Activated naive CD4-positive, alpha-beta T cell treated with Interleukin-2 at 50 U/mL for 16 hours (primary cell): ENCODE measurements at places on chromosomes 5 and 9.

DNA sequence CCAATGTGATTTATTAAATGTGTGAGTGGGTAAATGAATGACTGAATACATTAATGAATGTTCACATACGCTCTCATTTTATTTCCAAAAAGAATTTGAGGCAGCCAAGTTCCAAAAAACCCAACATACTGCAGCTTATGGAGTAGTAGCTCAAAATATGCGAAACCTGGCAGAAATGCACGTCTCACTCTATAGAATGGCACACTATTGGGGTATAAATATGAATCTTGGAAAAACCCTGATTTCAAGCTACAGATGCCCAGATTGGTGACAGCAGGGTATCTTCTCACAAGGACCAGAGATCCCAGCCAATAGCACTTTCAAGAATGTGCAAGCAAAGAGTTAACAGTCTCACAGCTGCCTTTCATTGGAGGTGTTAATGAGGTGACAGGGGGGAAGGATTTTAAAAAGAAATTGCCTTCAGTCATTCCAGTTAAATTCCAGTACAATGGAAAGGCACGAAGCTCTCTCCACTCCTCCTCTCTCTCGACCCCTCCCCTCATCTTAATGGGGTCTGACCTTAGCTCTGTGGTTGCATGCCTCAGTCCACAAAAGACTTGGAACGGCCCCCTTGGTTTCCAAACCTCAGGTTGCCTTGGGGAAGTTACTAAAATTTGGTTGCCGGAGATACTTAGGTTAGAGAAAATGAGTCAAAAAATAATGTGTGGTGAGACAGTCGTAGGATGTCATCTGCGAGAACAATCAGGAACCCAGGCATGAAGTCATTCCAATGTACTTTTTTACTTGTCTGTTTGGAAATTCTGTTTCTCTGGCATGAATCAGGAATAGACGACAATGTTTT lies 307.4 kb downstream of the NFIB start:
- no peak for DNase-seq

DNA sequence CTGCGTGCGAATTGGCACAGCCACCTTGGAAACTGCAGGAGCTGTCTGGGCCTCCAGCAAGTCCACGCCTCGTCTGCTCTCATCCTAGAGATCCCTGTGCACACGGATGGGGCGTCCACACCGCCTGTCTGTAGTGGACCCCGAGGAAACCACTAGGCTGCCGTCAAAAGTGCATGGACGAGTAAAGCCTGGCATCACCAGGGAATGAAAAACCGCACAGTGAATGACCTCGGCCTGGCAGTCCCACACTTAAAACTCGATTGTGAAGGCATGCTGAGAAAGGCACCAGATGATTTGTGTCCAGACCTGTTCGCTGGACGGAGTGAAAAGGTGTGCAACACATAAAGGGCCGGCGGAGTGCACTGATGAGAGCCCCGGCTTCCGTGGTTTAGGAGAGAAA lies 50.8 kb downstream of the MRPL36 start:
- DNase-seq, result no peak

DNA sequence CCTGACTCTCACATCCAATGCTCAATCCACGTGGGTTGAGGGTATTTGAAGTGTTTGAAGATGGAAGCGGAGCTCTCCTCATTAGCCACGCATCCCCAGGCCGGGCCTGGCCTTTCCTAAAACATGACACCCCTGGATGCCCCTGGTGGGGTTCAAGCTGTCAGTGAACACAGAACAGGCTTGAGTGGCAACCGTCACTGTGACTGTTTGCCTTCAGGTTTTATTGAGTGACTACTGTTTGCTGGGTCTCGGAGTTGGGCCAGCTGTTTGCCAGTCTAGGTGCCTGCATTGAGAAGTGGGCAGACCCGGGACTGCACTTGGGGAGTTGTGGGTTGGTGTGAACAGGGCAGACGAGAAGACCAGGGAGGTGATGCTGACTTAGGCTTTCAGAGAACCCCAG lies 7.8 kb upstream of the OLFM1 start:
- no peak for DNase-seq

- DNase-seq, result no peak
Measured at GRCh38 chr9:121499427-121500164, at the start of gene GGTA1. Gene GGTA1 (minus strand): TSS chr9:121499844. CDS start chr9:121467922, 31,922 bp downstream.

- no peak for DNase-seq
Measured at GRCh38 chr9:130898552-130898852, 1.9 kb upstream of the QRFP start.

GRCh38 chr5:8749556-8749955 lies 796.3 kb downstream of the SEMA5A start:
- DNase-seq, result no peak

DNA sequence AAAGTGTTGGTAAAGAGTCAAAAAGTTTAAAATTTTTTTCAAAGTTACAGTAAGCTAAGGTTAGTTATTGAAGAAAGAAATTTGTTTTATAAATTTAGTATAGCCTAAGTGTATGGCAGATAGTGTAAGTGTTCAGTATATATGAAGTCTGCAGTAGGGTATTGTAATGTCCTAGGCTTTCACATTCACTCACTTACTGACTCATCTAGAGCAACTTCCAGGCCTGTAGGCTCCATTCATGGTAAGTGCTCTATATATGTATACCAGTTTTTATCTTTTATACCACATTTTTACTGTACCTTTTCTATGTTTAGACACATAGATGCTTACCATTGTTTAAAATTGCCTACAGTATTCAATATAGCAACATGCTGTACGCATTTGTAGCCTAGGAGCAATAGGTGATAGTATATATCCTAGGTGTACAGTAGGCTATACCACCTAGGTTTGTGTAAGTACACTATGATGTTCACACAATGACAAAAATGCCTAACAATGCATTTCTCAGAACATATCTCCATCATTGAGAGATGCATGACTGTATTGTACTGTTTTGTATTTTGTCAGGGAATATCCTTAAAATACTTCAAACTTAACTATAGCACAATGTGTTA lies 38.5 kb downstream of the CYSTM1 start:
- DNase-seq, result no peak

DNA sequence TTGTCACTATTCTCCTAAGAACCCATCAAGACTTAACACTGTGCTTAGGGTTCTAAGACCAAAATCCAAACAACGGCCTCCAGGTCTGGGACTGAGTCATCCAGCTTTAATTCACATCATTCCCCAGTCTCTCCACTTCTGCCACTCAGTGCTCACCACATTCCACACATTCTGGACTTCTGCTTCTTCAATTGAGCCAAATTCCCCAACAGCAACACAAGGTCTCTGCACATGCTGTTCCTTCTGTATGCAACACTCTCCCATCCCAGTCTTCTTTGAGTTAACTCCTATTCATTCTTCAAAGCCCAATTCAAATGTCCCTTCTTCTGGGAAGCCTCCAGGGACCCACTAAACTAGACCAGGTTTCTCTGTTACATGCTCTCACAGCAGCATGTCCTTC lies 97.8 kb downstream of the GPR21 start:
- no peak for DNase-seq

GRCh38 chr5:161846746-161847145 lies 1.2 kb upstream of the GABRA1 start:
- no peak for DNase-seq

DNA sequence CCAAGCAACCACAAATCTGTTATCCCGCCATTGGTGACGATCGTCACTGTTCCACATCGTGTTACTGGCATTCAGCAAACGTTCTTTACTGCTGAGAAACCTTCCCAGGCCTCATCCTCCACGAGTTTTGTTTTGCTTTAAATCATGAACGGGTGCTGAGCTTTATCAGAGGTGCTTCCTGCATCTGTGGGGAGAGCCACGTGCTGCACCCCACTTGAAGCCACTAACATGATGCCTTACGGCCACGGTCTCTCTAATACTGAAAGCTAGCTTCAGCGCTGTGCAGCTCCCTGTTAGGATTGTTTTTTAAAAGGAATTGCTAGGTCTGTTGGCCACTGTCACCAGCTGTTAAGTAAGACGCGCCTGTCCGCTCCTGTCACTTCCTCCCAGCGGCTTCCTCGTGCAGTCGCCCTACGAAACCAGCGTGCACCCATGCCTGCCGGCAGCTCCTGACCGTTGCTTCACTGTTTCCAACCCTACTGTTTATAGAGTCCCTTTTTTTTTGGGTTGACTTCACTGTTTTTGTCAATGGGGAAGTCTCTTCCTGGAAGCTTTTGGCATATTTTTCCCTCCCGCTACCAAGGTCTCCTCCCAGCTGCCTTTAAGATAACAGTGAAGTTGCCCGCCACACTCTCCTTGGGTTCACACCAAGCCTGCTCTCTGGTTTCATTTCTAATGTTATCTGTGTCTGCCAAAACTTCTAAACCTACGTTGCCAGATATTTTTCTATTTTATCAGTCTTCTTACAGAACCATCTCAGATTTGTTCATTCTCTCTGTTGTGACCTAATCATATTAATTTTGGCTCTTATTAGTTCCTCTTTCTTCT lies 20.3 kb downstream of the LPCAT1 start:
- no peak for DNase-seq

DNA sequence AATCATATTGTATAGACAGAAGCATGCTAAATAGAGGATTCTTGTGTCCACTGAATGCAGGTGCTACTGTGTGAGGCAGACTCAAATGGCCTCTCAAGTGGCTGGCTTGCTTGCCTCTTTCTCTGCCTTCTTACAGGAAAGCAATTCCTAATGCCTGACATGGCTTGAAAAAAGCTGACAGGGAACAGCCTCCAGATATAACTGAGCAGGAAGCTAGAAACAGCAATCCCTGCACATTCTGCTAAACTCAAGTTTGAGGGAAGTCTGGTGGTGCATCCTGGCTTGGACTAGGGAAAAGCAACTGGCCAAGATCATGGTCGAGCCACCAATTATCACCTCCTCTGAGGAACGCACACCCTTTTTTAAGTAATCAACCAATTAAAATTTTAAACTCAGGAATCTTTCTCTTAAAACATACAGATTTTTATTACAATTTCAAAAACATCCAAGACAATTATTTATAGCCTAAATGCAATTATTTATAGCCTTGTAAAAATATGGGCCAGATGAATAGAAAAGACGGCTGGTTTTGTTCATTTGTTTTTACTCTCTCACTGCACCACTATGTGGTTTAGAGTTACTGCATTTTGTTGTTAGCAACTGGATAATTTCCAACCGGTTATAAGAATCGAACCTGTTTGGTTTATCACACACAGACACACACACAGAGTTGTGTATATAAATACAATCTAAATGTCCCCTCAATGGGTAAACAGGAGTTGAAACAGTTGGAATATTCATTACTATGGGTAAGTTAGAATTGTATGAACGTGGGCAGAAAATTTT lies 290.9 kb upstream of the ANKRD55 start:
- no peak for DNase-seq

- DNase-seq, result no peak
Measured at GRCh38 chr5:138180183-138180782, 1.4 kb downstream of the KIF20A start.

- DNase-seq, result no peak
Measured at GRCh38 chr5:1540166-1540565, 16.4 kb upstream of the LPCAT1 start.

GRCh38 chr9:35737143-35737542 lies 4.7 kb downstream of the CREB3 start:
- no peak for DNase-seq

GRCh38 chr5:175032741-175033151 lies 308.4 kb downstream of the MSX2 start:
- no peak for DNase-seq

- DNase-seq, result no peak
Measured at GRCh38 chr5:113124914-113125313, 148.3 kb downstream of the DCP2 start.

DNA sequence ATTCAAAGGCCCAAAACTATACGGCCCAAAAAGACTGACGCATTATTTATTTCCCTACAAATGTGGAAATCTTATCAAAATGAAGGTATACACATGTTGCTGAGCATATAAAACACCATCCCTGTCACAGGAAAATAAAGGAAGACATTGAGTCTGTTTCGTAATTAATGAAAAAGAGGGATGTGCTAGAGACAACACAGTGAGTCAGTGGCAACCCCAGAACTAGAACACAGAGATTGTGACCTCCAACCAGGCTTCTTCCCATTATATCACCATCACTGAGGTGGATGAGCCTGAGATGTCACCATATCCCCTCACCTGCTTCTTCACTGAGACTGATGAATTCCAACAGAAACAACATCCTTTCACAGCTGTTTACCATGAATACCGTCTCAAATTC lies 3.8 kb downstream of the NDUFA8 start:
- no peak for DNase-seq

DNA sequence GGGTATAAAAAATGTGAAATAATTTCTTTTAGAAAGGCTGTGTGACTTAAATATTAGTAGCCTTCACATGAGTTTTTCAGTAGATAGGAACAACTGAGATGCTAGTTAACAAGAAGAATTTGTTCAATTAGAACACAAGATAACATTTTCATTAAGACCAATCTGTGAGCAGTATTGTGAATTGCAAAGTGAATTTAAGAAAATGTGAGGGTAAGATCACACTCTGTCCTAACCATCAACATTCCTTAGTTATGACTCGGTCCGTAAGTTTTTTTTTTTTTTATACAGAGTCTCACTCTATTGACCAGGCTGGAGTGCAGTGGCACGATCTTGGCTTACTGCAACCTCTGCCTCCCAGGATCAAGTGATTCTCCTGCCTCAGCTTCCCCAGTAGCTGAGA lies 180.2 kb upstream of the EGFLAM start:
- no peak for DNase-seq

DNA sequence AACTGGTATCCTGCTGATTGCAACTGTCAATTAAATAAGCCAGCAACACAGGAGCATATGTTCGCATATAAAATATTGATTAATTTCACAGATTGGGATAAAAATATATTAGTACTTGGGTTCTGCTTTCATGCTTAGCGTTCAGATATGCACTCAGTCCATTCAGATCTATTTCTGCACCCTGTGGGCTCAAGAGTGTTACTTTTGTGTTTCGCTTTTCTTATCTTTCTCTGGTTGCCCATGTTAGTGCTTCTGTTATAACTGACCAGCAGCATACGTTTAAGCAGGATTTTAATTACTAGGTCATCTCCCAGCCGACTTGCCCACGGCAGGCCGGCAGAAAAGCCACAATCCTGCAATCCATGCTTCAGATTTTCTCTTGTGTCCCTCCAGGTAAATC lies 289.1 kb downstream of the EBF1 start:
- no peak for DNase-seq

DNA sequence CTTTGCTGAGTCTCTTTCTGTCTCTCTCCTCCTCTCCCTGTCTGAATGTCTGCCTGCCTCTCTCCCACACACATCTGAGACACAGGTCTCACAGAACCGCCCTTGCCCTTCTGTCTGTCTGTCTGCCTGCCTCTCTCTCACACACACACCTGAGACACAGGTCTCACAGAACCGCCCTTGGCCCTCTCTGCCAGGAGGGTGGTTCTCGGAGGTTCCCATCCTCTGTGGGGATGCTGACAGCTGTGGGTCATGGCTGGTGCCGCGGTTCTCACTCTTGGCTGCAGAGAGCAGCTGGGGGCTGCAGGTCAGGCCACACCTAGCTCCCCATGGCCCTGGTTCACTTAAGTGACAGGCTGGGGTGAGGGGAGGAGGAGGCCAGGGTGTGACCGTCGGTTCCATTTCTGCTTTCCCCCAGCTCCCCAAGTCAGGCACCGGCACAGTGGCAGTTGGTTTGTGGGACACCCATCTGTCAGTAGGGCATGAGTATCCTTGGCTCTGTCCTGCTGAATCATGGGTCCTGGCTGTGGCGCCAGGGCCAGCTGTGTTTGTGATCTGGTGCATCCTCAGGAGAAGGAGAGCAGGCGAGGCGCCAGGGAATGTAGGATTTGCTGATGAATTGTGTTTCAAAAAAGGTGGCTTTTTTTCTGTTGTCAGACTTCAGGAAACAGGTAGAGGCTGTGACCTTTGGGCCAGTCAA lies 42.3 kb upstream of the CLPTM1L start:
- DNase-seq, result no peak

- DNase-seq, result no peak
Measured at GRCh38 chr5:93580927-93581445, at the start of gene NR2F1-AS1. Gene NR2F1-AS1 (minus strand): TSS chr5:93581219.

- no peak for DNase-seq
Measured at GRCh38 chr9:133044661-133045060, 13.9 kb downstream of the GTF3C5 start.
